Hippocampal formation (tissue), 2 donors: ENCODE measurements at places on chromosomes 7 and 10.
A peak's percentile ranks its signal among the peaks of the same experiment; 100 is the strongest.

DNA sequence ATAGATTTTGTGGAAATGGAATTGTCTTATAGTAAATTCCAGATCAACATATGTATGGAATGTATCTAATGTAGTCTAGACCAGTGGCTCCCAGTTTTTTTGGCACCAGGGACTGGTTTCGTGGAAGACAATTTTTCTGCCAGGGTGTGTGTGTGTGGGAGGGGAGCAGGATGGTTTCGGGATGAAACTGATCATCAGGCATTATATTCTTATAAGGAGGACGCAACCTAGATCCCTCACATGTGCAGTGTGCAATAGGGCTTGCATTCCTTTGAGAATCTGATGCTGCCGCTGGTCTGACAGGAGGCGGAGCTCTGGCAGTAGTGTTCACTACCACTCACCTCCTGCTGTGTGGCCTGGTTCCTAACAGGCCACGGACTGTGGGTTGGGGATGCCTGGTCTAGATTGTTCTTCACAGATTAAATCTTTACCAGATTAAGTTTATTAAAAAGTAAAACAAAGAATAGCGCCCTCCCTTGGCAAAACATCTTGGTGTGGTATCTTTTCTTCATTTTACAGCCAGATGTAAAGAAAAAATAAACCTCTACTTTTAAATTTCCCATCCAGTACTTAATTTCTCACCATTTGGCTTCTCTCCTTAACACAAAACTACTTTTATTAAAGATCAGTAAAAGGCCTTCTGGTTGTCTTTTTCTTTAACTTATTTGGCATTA is 48.4 kb downstream of the SEPTIN7 start:
- DNase-seq = no peak

DNA sequence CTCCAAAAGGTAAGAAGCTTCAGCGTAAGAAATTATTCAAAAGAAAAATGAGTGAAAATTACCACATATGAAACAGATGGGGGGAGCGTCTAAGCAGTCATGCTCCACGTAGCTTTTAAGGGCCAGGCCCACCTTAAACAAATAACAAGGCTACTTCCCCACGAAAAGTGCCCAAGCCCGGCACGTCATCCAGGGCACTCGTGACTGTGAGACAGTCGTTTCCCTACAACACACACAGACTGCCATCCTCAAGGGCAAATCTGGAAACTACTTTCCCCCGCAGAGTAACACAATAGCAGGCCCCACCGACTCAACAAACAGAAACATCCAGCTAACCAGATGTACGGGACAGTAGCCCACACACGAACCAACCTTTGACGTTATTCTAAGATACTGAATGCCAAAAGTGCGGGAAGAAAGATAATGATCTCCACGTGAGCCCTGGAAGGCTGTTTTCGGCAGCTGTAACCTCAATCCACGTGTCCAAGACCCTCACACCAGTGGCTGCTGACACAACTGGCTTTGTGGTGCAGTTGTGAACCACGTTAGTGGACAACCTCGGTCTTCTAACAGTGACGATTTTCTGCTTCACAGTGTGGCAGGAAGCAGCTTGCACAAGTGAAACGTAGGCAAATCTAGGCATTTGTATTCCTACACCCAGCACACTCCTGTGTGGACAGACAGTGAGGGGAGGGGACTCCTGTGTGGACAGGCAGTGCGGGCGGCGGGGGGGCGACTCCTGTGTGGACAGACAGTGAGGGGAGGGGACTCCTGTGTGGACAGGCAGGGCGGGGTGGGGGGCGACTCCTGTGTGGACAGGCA is 251.7 kb downstream of the ZMYND11 start:
- no peak for DNase-seq

DNA sequence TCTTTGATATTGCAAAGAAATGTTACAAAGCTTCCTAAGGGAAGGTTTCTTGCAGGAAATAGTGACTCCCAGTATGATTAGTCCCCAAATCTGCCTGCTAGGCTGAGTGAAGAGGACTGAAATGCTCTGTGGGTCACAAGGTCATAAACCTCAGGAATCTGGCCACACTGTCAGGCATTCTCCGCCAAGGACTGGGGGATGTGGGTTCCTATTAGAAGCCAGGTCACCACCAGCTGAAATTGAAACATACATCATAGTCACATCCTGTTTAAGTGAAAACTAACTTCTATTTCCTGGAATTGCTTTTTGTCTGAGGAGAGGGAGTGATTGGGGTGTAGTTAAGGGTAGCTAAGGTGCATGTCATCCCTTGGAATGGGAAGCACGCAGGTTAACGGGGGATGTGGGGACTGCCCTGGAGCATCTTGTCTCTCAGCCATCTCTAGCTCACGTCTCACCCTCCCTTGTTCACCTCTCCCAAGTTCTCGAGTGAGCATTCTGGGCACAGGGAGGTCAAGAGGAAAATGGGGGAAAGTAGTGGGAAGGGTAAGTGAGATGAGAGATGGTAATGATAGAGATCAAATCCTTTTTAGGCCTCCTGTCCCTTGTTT is 12.0 kb upstream of the GSAP start:
- no peak for DNase-seq

- DNase-seq = peak; percentile 83
Observed at GRCh38 chr7:7424151-7424873, 111.4 kb downstream of the COL28A1 start.

GRCh38 chr7:138064856-138065357 is 11.4 kb upstream of the AKR1D1 start:
- DNase-seq = no peak

GRCh38 chr10:43237128-43237527 is 29.7 kb downstream of the RASGEF1A start:
- no peak for DNase-seq

GRCh38 chr10:77289027-77289501 is 348.5 kb downstream of the KCNMA1 start:
- DNase-seq = no peak

GRCh38 chr10:109987452-109988211 is 20.2 kb upstream of the ADD3 start:
- DNase-seq = no peak

- DNase-seq = no peak
Observed at GRCh38 chr7:93231259-93231658, 907 bp upstream of the VPS50 start.

GRCh38 chr10:132075909-132076577 is 10.3 kb downstream of the JAKMIP3 start:
- DNase-seq = no peak

DNA sequence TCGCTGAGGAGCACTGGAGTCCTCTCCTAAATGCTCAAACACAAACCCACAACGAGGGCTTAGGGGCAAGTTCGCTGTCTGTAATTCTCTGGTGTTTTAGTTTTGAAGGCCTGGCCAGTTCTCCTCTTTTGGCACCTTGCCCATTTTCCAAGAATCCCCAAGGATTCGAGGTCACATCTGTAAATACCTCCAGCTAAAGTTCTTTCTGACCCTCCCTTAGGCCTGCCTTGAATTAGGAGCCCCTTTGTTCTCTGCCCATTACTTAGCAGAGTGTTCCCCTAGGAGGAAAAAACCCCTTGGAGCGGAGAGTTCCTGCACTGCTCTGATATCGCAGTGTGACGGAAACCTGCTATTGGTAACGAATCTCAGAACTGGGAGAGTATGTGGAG is 743 bp upstream of the PYROXD2 start:
- DNase-seq = no peak
